Natural killer cell (primary cell): ENCODE measurements at places on chromosomes 3 and 15. TPM values are rescaled to one million over a fixed set of nuclear protein-coding genes. Genes with fewer than 3 reads are reported as not detected.

The SETD2 gene
- total RNA-seq: 86.5 TPM

The PLS1 gene
- total RNA-seq: 1.6 TPM

The EPHB3 gene
- not detected for total RNA-seq

The HIGD2B gene
- total RNA-seq: 0.88 TPM

The DUOX2 gene
- not detected for total RNA-seq

The PYGO1 gene
- 0.16 TPM for total RNA-seq

- H3K27ac ChIP-seq: peak overlapping the region; percentile 37
- no peak for DNase-seq
- peak overlapping the region; percentile 99 for H3K4me3 ChIP-seq
- peaks cover 23% of the 10 kb centered on the region for H3K4me1 ChIP-seq
Measured at GRCh38 chr3:56802378-56802745, 613 bp upstream of the ARHGEF3 start.

DNA sequence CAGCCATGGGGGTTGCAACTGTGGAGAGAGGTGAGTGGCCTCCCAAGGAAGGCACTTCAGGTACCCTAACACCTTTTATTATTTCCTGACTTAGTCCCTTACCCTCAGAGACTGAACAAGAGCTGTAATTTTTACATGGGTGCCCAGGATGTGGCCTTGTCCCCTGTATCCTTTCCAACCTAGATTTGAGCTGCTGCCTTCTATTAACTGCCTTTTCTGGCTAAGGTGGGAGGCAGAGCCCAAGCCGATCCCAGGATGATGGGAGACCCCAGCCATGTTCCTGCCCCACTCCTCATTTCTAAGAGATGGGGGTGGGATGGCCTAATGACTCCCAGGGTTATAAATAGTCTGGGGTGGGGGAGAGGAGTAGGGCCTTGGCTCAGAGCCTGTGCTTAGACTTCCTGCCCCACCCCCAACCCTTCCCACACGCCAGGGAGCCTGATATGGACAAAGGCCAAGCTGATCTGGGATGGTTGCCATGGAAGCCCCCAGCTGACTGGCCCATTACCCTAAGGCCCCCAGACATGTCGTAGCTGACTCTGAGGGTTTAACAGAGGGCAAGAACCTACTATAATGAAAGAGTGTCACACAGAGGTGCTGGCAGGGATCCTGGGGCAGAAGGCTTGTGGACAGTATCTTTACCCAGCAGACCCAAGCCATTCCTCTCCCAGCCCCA, 1.9 kb downstream of the KLHDC8B start:
- H3K4me3 ChIP-seq: no peak overlapping the region
- H3K4me1 ChIP-seq: peaks cover 18% of the 10 kb centered on the region
- DNase-seq: no peak
- H3K36me3 ChIP-seq: no peaks in the 10 kb centered on the region
- no peak overlapping the region for H3K27ac ChIP-seq

GRCh38 chr15:69058830-69059556, 44.5 kb downstream of the NOX5 start:
- no peaks in the 10 kb centered on the region for H3K36me3 ChIP-seq
- H3K27me3 ChIP-seq: no peaks in the 10 kb centered on the region
- peaks cover 6% of the 10 kb centered on the region for H3K4me1 ChIP-seq
- H3K4me3 ChIP-seq: no peak overlapping the region

GRCh38 chr3:179402963-179403362, 48.3 kb downstream of the GNB4 start:
- peaks cover 7% of the 10 kb centered on the region for H3K36me3 ChIP-seq
- DNase-seq: no peak
- no peak overlapping the region for H3K27ac ChIP-seq
- H3K4me3 ChIP-seq: no peak overlapping the region
- no peaks in the 10 kb centered on the region for H3K27me3 ChIP-seq

GRCh38 chr3:161630794-161631193, 134.2 kb downstream of the OTOL1 start:
- H3K4me3 ChIP-seq: no peak overlapping the region
- no peaks in the 10 kb centered on the region for H3K36me3 ChIP-seq
- H3K4me1 ChIP-seq: no peaks in the 10 kb centered on the region
- no peak overlapping the region for H3K27ac ChIP-seq

DNA sequence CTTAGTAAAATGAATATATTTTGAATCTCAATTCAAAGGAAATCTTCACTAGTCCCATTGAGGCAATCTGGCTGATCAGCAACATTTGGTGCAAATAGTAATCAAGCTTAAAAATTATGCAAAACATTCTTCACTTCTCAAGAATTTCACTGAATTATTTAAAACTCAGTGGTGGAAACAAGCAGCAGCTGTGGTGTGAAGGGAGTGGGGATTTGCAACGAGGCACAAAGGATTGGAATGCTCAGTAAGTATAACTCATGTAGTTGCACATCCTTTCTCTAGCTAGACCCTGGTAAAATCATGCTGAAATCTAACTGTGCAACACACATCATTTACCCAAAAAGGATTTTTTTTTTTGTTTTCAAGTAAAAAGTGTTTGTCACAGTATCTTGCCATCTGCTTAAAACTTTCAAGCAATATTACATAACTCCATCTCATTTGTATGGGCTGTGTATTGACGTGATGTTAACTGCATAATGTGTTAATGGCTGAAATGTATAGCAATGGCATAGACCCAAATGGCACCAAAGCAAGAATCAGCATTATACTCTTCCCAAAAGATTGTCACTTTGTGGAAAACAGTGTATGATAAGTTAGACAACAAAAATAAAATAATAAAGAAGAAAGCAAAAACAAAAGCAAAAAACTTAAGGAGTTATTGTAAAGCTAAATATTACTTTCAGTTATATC, 816.6 kb downstream of the EPHA3 start:
- no peak for DNase-seq
- H3K27me3 ChIP-seq: no peaks in the 10 kb centered on the region
- H3K4me3 ChIP-seq: no peak overlapping the region
- H3K36me3 ChIP-seq: no peaks in the 10 kb centered on the region
- no peak overlapping the region for H3K27ac ChIP-seq
- no peaks in the 10 kb centered on the region for H3K4me1 ChIP-seq

DNA sequence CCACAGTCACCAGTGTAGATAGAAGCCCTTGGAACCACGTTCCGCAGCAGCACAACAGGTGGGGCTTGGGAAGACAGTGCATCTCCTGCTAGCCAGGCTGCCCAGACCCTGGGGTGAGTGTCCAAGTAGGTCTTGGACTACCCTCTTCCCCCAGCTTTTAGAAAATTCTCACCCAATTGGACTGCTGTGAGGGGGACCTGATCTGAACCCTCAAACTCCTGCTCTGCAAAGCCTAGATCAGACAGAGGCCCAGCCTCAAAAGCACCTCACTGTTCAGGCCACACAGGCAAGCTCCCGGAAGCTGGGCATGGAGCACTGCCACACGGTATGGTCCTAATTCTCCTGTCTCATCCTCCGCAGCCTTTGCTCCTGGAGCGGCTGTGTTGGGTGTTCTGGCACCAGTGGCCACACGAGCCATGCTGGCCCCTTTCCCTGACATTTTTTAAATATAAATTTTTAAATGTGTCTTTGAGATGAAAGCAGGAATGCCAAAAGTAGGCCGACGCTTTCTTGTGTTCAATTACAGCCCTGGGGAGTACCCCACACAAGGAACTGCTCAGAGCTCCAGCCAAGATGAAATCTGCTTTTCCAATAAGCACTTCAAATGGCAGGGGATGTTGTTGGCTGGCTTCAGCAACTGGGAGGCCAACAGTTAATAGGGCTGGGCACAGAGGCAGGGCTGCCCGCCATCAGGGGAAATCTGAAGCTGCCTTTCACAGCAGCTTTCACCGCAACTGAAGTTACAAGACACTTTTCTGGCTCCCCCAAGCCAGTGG, 40.9 kb downstream of the CPN2 start:
- no peak for DNase-seq
- peaks cover 33% of the 10 kb centered on the region for H3K4me1 ChIP-seq
- H3K27me3 ChIP-seq: peaks cover 18% of the 10 kb centered on the region
- no peak overlapping the region for H3K27ac ChIP-seq
- no peaks in the 10 kb centered on the region for H3K36me3 ChIP-seq

DNA sequence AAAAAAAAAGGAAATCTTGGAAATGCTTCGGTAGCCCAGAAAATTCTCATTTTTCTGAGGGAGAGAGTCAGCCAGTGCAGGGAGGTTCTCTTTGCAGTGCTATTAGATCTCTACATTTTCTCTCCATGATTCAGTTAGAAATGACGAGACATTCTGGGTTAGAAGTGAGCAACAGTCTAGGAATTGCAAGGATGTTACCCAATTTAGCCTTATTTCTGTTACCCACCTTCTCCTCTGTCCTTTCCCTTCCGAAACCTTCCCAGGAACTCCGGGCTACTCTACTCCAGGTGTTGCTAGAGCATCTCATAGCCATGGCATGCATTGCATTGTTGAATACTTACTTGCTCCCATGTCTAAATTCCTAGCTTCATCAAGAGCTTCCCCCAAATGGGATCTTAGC, 106.8 kb downstream of the EDEM1 start:
- H3K27ac ChIP-seq: no peak overlapping the region
- no peak for DNase-seq
- H3K4me3 ChIP-seq: no peak overlapping the region

DNA sequence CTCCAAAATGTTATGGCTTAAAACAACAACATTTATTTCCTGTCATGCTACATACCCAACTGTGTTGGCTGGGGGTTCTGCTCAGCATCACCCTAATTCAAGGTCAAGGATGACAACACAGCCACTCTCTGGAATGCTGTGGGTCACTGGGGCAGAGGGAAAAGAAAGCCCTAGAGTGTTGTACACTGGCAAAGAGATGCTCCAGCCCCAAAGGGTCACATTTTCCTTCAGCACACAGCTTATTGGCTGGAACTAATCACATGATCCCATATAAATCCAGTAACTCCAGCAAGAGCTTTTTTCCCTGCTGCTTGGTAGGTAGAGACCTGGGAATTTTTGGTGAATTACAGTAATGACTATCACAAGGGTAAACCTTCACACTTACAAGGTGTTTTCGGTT, 1041.4 kb downstream of the NTRK3 start:
- H3K4me3 ChIP-seq: no peak overlapping the region
- H3K4me1 ChIP-seq: no peaks in the 10 kb centered on the region
- no peak overlapping the region for H3K27ac ChIP-seq
- no peaks in the 10 kb centered on the region for H3K36me3 ChIP-seq

DNA sequence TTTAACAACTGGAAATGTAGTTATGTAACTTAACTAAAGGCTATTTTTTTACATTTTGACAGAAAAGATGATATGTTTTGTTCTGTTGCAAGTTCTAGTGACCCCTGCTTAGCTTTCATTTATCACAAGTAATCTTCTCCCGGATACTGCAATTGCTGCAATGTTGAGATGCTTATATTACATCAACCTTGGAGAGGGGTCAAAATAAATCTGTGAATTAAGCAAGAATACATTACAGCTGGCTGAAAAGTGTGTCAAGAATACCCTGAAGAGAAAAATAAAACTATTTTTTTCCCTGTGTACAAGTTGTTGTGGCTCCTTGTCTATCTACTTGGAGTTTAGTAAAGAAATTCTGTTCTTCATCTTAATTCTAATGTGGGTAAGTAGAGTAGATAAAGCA, 232.1 kb upstream of the GOLIM4 start:
- DNase-seq: no peak
- no peak overlapping the region for H3K27ac ChIP-seq
- no peaks in the 10 kb centered on the region for H3K27me3 ChIP-seq
- H3K36me3 ChIP-seq: no peaks in the 10 kb centered on the region

DNA sequence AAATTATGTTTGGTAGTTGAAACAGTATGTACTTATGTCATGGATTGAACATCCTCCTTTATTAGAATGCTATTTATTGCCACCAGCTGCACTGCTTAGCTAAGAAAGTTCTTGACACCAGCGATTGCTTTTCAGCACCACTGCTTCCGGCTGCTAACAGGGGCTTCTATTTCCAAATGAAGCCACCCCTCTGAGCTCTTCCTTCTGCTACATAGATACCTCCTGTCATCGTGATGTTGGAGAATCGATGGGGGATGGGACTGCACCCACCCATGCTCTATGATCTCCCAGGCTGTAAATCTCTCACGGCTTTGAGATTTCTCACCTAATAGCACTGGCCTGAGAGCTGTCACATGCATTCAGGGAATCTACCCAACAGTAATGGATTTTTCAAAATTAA, 259.2 kb downstream of the MEIS2 start:
- H3K27me3 ChIP-seq: no peaks in the 10 kb centered on the region
- no peak for DNase-seq
- no peak overlapping the region for H3K4me3 ChIP-seq
- H3K27ac ChIP-seq: no peak overlapping the region
- no peaks in the 10 kb centered on the region for H3K36me3 ChIP-seq

DNA sequence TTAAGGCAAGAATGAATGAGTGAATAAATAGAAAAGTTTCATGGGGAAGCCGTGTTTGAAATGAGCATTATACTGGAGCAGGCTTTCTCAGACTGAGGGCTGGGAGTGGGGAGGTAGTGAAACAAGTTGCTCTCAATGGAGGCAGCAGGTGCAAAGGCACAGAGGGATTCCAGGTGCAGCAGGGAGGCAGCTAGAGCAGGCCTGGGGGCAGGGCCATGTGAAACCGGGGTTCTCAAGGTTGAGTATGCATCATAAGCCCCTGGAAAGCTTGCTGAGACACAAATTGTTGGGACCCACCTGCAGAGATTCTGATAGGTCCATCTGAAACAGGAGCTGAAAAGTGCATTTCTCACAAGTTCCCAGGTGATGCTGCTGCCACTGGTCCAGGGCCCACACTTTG, 45.3 kb downstream of the BFSP2 start:
- no peaks in the 10 kb centered on the region for H3K27me3 ChIP-seq
- H3K4me3 ChIP-seq: no peak overlapping the region
- H3K27ac ChIP-seq: no peak overlapping the region
- DNase-seq: no peak
- peaks cover 16% of the 10 kb centered on the region for H3K4me1 ChIP-seq

GRCh38 chr3:170397685-170398084, 21.0 kb upstream of the CLDN11 start:
- H3K4me3 ChIP-seq: no peak overlapping the region
- DNase-seq: no peak
- H3K27me3 ChIP-seq: no peaks in the 10 kb centered on the region
- H3K27ac ChIP-seq: no peak overlapping the region
- peaks cover 4% of the 10 kb centered on the region for H3K36me3 ChIP-seq
- no peaks in the 10 kb centered on the region for H3K4me1 ChIP-seq

DNA sequence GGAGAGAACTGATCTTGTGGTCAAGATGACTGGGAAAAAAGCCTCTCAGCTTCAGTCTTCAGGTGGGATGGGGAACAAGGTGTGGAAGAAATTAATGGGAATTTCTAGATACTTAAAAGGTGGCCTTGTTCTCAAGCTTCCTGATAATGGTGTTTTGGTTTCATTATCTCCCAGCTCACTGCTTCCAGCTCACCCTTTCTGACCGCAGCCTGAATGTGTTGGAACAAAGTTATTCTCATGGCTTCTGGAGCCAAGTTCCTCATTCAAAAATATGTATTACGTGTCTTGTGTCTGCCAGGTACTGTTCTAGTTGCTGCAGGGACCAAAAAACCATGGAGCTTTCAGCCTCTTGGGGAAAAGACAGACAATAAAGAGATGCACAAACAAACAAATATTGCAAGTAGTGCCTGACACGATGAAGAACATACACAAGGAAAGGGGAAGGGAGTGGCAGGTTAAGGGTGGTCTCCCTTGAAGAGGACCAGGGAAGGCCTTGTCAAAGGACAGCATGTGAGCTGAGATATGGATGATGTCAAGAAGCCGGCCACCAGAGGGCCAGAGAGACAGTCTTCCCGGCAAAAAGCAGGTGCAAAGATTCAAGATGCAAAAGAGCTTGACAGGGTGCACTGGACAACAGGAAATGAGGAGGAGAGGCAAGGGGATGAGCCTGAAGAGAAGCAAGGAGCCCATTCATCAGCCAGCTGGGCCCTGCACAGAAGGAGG, 35.5 kb downstream of the ARRDC4 start:
- no peaks in the 10 kb centered on the region for H3K4me1 ChIP-seq
- no peaks in the 10 kb centered on the region for H3K36me3 ChIP-seq
- no peaks in the 10 kb centered on the region for H3K27me3 ChIP-seq
- no peak overlapping the region for H3K27ac ChIP-seq
